ENCODE measurements at places on chromosomes 16 and 17.

GRCh38 chr17:65394811-65395472 lies 166.5 kb downstream of the AXIN2 start:
- DNase-seq: no peak

- peak; percentile 56 for DNase-seq
Observed at GRCh38 chr16:24681793-24682192, 47.7 kb upstream of the TNRC6A start.

GRCh38 chr16:26744430-26744829 lies 322.3 kb upstream of the C16orf82 start:
- no peak for DNase-seq

DNA sequence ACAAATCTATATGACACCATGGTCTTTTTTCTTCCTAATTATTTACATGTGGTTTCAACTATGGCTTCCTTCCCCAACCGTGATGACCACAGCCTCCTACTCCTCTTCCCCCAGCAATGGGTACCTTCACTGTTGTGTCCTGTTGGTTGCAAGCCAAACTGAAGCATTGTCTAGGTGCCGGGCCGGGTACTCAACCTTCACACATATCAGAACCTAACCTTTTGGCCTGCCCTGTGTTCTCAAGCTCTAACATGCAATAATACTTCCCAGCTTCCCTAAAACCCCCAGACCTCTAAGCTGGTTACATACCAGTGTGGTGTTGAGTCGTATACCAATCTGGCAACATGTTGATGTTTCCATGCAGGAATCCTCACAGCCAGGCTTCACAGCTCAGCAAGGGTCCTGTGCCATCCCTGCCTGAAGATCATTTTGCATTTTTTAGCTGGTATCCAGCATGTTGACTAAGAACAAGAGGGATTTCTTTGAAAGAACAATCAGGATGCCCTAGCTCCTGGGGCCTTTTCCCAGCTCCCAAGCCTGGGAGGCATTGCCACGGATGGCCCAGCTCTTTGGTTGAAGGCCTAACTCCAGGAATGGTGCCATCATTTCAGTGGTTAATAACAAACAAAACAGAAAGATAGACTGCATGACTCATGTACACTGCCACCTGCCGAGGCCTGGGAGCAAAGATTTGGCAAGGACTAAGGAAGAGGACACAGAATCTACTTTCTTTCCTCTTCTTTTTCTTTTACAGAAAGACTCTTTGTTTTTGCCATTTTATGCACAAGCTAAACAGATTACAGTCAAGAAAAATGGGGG lies 373.7 kb upstream of the SALL1 start:
- peak; percentile 44 for DNase-seq

DNA sequence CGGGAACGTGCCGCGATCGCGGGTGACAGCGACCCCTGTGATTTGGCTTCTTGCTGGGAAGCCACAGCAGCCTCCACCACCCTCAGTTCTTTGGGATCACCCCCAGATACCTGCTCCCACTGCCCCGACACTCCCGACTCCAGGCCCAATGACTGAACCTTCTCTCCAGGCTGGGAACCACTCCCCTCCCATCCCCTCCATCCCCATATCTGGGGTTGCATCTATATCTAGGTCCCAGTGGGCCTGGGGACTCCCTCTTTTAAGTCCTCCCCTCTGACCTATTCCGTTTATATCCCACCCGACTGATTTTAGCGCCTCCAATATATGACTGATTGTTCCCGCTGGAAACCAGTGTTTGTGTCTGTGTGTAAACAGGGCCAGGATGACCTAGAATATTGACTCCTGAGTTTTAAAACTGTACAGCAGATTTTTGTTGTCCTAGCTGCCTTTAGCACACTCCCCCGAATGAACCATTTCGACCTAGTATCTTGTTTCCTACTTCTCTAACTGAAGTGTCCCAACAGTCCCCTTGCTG lies 667 bp downstream of the PSMD3 start:
- peak; percentile 31 for DNase-seq

DNA sequence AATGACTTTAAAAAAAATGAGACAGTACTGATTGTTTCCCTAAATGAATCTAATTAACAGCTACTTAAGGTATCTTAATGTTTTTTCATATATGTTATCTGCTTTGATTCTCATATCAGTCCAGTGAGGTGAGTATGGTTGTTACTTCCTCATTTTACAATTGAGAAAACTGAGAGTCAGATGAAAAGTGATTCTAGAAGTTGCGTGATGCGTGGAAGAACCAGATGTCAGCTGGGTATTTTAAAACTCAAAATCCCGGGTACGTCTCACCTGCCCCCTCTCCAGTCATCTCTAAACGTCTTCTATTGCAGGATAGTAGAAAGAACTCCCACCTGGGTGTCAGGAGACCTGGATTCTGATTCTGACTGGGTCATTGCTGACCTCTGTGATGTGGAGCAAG lies 89.2 kb downstream of the MAP2K6 start:
- DNase-seq: no peak

- no peak for DNase-seq
Observed at GRCh38 chr17:57551321-57552079, 193.6 kb downstream of the CCDC182 start.

DNA sequence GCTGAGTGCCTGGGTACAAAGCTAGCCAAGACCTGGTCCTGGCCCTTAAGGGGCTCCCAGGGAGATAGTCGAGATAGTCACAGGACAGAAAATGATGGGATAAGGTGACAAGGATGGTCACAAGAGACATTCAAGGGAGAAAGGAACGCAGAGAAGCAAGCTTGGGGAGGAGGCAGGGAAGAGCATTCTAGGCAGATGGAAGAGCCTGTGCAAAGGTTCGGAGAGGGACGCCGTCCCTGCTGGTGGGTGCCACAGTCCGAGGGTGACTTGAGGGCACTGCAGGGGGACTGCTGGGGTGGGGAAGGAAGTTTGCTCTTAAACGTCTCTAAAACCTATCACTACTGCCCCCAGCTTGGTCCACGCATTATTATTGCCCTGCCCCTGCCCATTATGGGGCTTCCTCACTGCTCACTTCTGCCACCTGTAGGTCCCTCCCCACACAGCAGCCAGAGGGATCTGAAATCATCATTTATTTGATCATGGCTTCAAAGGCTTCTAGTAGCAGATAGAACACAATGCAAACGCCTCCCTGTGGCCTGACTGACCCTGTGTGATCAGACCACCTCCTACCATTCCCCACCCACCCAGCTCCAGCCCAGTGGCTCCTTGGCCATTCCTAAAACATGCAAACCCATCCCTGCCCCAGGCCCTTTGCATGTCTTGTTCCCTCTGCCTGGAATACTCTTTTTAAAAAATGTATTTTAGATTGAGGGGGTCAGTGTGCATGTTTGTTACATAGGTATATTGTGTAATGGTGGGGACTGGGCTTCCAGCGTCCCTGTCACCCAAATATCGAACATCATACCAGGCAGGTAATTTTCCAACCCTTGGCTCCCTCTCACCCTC lies 60.3 kb downstream of the RMI2 start:
- DNase-seq: peak; percentile 39

DNA sequence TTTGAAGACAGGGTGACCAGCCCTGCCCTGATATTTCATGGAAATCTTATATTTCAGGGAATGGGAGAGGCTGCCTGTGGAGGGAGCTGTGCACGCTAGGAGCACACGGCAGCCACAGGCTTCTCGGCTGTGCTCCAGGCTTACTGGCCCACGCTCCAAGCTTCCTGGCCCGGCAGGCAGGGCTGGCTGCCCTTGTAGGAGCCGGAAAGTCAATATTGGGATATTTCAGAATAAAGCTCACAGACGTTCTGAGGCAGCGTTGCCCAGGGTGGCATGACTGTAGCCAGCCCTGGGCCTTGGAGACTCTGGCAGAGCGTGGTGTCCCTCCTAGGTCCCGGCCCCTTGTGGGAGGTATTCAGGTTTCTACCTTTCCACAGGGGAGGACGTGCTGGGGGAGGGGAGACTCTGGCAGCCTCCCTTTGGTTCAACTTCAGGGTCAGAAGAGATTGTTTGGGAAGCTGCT lies 95.6 kb downstream of the NPIPB11 start:
- DNase-seq: peak; percentile 80

DNA sequence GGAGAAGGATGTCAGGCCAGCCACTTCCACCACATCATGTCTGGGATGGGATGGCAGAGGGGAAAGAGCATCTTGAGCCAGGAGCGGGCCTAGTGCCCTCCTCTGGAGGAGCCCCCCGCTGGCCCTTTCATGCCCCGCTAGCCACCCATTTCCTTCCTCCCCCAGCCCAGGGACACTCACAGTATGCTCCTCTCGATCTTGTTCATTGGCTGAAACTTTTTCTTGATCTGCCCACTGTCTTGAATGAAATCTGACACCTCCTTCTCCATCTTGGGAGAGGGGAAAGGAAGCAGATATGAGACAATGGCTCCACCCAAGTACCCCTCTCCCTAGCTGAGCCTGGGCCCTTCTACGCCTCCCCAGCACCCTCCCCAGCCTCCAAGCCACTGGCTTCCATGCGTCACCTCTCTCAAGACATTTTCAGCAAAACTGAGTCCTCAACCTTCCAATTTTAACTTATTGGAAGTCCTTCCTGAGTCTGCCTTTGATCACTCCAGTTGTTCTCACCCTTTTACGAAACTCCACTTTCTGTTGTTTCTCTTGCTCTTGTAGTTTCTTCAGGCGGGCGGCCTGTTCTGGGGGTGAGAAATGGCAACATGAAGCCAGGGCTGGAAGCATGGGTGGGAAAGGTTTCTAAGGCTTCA lies 7.2 kb downstream of the SPAG7 start:
- DNase-seq: no peak

- peak; percentile 93 for DNase-seq
Observed at GRCh38 chr17:18033442-18034099, 5.4 kb downstream of the ATPAF2 start.

- DNase-seq: peak; percentile 59
Observed at GRCh38 chr16:69166946-69167930, 19.7 kb upstream of the SNTB2 start.

GRCh38 chr16:27222249-27223225 lies 19.2 kb downstream of the KDM8 start:
- peak; percentile 92 for DNase-seq

- peak; percentile 69 for DNase-seq
Observed at GRCh38 chr17:28372203-28372944, 880 bp downstream of the SARM1 start.
